ENCODE measurements at places on chromosomes 7 and 10.
A peak's percentile ranks its signal among the peaks of the same experiment; 100 is the strongest.

- DNase-seq = no peak
Observed at GRCh38 chr7:112779667-112780066, 10.5 kb downstream of the TMEM168 start.

- DNase-seq = no peak
Observed at GRCh38 chr7:32935558-32935957, 21.7 kb upstream of the FKBP9 start.

DNA sequence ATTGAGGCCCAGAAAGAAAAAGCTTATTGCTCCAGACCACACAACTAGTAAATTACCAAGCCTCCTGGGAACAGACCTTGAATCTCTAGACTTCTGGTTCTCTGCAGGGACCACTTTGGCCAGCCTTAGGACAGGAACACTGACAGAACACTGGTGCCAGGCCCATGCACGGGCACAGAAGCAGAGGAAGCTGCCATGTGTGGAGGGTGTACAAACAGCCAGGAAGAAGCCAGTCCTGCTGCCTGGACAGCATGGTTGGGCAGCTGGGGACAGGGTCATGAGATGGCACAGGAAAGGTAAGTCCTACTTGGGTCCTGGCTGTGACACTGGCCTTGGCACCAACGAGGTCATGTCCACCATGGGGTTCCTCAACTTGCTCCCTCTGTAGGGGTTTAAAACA, 19.2 kb downstream of the MMRN2 start:
- DNase-seq = no peak

GRCh38 chr7:52831321-52831720, 204.1 kb upstream of the POM121L12 start:
- DNase-seq = no peak

DNA sequence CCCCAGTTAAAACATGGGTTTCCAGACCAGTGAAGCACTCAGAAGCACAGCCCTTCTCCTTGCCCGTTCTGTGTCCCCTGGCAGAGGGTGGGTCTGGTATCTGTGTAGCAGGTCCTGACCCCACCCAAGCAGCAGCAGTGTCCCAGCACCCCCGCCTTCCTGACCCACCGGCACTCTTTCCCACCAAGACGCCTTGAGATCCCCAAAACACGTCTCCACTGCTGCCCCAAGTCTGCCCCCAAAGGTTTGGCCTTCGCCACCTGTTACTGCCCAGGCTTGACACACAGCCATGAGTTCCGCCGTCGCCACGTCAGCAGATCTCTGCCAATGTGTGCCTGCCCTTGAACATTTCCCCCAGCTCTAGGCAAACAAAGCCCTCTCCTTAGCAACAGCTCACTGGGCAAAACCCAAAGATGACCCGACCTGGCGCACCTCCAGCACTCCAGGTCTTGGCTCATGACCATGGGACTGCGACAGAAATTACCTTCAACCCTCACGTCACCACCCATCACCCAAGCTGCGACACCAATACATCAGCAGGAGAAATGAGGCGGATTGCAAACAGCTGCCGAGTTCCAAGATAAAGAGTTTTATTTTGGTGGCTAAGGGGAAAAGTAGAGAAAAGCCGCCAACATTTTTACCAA, 75.6 kb downstream of the CTBP2 start:
- no peak for DNase-seq

DNA sequence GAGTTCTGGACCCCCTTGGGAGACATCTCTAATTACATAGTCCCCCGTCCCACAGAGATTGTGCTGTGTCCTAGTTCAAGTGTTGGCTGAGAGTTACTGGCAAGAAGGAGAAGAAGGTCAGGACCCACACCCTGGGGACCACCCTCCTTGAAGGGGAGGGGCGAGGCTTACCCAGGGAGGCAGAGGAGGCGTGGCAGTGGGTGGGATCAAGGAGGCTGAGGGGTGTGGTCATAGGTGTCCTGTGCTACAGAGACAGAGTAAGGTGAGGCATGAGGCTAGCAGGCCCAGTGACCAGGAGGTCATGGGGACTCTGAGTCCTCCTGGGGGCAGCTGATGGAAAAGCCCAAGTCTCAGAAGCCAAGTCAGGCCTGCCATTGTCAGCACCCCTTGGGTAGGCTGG, 29.4 kb upstream of the ADCYAP1R1 start:
- DNase-seq = no peak

DNA sequence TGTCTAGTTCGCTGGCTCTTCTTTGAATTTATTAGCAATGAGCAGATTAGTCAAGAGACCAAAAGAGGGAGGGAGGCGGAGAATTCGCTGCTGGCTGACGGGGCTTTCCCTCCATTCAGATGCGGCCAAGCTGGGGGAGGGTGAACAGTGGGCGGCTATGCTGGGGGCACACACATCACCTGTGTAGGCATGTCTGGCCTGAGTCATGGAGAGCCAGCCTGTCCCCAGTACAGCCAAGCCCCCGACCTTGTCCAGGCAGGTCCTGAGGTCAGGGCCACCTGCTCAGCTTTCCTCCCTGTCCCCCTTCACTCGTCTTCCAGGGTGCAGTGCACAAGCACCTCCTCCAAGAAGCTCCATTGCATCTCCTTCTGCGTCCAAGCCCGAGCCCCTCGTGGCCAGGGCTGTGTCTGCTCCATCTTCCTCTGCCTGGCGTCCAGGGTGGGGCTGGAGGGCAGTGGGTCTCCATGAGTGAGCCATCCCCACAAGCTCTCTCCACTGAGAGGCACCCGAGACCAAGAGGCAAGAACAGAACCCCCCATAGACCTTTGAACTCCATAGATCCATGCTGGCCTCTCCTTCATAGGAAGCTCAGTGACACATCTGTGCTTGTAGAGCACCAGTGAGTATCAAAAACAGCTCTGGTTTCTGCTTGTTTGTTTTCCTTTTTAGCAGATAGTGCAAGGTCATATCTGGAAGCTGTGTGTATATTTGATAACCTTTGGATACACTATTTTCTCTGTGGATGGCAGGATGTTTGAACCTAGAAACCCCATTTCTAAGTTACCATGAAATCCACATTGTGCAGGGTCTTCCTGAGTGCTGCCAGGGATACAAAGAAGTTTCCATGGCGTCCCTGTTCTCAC, 1.9 kb upstream of the DEPP1 start:
- no peak for DNase-seq

DNA sequence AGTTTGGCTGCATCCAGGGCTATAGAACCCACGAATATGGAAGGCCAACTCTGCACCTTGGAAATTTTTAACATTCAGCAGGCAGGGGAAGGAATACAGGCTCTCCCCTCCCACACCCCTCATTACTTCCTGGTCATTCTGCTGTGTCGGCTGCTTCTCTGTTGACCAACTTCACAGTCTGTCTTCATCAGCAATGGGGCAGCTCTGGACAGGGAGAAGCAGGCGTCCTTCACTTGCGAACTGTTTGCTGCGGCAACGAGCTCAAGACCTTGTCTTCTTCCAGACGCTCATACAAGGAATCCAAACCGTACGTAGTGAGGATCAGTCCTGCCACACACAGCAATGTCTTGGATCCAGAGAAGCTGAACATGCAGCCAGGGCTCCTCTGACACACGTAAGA, 192.2 kb downstream of the DIP2C start:
- DNase-seq = no peak

GRCh38 chr10:22742678-22743077, 28.3 kb upstream of the PIP4K2A start:
- DNase-seq = peak; percentile 67

Measured in GM12864 (cell line).